ENCODE measurements at places on chromosomes 3 and 15.

DNA sequence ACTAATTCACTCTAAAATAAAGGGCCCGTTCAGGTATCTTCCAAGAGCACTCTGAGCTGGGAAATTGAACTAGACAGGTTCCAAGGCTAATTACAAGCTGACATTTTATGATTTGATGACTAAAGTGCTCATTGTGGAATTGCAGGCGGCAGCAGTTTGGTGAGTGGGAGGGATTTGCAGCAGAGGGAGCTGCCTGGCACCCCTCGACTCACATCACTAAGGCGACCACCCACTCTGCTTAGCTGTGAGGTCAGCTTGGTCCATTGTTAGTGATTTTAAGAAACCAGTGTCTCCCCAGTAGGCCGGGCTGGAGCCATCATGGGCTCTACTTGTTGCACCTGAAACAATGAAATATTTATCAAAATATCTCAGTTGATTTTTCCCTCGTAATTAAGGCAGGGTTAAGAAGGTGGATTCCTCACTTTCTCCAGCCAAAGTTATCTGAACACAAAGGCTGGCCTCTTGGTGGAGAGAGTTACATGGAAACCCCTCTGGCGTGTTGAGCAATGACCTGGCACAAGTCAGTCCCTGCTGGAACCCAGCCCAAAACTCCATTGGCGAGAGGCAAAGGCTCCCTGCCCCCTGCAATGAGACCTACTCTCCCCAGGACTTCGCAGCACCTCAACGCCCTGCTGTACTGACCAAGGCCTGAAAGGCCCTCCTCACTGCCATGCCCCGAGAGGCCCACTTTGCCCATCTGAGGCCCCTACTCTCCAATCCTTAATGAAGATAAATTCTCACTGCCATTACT, 65.0 kb upstream of the ATP2B2 start:
- DNase-seq, result no peak

GRCh38 chr3:81749265-81749664, 12.2 kb downstream of the GBE1 start:
- DNase-seq, result no peak

DNA sequence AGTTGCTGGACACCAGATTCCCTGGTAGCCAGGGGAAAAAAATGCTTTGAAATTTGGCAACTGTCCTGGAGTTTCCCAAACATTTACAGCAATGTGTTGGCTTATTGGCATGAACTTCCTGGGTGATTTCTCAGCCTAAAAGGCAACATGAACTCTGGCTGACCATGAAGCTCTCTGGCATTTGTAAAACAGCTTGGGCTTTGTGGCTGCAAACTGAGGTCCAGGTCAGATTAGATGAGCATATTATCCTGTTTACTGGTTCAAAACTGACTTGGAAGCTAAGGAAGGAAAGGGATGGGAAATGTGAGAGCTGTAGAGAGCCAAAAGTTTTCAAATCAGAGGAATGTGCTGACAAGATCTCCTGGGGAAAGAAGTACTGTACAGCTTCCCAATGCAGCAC, 139.0 kb downstream of the P3H2 start:
- DNase-seq, result no peak

DNA sequence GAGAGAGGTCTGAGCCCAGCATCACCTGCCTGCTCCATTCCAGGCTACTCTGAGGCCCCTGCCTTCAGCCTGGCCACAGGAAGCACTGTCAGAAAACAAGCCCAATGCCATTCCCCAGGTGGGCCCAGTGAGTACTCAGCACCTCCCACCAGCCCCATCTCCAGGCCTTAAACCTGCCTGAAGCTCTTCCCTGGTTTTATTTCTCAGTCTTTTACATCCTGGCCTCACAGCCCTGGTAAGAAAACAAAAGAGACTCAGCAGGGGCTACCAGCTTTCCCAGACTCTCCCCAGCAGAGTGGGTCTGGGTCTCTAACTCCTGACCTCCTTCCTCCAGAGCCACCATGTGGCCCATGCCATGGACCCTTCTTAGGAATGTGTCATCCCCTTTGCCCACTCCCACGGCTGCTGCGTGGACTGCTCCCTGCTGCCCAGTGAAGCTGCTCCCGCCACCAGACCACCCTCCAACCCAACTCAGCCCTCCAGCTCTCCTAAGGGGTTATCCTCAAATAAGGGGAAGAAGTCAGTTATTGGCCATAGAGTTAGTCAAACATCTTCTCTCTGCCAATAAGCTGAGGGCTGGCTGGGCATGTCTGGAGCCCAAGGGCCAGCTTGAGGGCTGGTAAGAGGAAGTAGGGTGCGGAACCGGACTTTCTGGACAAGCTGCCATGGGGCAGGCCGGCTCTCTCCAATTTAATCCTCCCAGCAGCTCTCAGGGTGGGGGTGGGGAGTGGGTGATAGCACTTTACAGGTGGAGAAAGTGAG, 116.7 kb upstream of the LINGO1 start:
- DNase-seq, result no peak

DNA sequence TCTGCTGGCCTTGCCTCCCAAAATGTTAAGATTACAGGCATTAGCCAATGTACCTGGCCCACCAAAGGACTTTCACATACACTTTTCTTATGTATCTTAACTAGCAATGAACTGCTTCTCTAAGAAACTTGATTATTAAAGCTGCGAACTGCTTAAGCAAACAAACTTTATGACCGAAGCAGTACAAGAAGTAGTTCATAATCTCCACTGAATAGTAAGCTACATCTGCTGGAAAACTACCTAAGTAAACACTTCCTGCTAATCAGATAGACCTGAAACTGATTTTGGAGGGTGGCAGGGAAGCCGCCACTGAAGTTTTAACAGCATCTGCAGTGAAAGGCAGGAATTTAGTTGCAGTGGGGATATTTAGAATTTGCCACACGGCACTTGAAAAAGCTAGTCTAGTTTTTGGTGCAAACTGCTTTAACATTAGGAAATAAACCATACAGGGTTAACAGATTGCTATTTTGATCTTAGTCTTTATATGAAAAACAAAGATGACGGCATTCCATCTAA, 8.1 kb downstream of the HYPK start:
- no peak for DNase-seq

DNA sequence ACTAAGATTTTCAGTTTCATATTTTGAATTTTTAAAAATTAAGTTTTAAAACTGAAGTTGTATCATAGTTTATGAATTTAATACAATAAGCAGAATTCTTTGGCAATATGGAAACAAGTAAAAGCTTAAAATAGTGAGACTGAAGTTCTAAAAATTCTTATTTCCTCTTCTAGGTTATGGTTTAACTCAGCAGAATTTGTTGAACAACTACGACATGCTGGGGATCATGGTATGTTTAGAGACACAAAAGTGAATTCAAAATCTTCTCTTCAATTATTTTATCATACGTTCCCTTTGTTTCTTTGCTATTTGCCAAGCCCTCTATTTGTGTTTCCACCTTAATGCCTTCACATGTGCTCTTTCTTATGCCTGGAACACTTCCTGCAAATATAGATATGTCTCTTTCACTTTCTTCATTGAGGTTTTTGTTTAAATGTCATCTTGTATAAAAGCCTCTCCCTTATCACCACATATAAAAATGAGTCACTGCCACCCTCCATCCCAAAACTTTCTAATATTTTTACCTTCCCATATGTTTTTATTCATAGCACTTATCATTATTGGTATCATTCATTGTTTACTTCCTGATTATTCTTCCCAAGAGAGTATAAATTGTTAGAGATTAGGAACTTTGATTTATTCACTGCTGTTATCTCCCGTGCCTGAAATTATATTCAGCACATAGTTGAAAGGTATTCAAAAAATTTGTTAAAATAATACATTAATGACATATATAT, 6.4 kb downstream of the SUCNR1 start:
- DNase-seq, result no peak

- DNase-seq, result no peak
These were observed 170.3 kb downstream of the ZPLD1 start for GRCh38 chr3:102605153-102605552.

- no peak for DNase-seq
These were observed 635.1 kb downstream of the EPHA3 start for GRCh38 chr3:89742546-89742945.

DNA sequence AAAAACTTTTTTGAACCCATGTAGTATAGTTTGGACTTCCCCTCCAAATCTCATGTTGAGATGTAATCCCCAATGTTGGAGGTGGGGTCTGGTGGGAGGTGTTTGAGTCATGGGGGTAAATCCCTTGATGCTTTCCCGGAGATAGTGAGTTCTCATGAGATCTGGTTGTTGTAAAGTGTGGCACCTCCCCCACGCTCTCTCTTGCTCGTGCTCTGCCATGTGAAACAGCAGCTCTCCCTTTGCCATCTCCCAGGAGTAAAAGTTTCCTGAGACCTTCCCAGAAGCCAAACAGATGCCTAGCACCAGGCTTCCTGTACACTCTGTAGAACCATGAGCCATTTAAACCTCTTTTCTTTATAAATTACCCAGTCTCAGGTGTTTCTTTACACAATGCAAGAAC, 16.0 kb upstream of the RNU6-1 start:
- no peak for DNase-seq

- no peak for DNase-seq
These were observed 4.4 kb upstream of the MBNL1 start for GRCh38 chr3:152264378-152264777.

- no peak for DNase-seq
These were observed 2.0 kb downstream of the LYSMD2 start for GRCh38 chr15:51735228-51736010.

DNA sequence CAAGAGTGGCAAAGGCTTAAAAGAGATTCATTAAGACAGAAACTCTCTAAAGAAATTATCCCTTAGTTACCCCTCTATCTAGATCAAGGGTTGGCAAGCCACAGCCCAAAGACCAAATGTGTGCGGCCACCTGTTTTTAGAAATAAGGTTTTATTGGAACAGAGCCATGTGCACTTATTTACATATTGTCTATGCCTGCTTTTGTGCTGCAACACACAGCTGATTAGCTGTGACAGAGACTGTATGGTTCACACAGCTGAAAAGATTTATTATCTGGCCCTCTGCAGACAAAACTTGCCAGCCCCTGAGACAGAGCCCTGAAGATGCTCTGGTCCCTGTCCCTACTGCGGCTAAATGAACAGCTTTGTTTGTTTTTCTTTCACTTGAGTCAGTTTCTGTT, 88.1 kb downstream of the ADAMTS9 start:
- DNase-seq, result no peak

DNA sequence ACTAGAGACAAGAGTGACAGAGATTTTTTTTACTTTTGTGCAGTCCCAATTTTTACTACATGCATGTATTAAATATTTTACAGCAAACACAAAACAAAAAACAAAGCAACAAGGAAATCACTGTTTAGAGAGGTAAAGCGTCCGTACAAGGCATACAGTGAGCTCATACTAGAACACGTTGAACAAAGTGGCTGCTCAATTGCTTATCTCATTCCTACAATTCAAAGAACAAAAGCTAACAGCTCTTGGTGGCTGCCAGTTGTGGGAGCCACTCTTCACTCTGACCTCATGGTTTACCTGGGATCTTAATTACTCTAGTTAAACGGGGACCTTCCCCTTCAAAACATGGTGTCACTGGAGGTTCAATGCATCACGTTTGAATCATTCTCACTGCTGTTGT, 7.6 kb upstream of the ARHGEF26 start:
- no peak for DNase-seq

DNA sequence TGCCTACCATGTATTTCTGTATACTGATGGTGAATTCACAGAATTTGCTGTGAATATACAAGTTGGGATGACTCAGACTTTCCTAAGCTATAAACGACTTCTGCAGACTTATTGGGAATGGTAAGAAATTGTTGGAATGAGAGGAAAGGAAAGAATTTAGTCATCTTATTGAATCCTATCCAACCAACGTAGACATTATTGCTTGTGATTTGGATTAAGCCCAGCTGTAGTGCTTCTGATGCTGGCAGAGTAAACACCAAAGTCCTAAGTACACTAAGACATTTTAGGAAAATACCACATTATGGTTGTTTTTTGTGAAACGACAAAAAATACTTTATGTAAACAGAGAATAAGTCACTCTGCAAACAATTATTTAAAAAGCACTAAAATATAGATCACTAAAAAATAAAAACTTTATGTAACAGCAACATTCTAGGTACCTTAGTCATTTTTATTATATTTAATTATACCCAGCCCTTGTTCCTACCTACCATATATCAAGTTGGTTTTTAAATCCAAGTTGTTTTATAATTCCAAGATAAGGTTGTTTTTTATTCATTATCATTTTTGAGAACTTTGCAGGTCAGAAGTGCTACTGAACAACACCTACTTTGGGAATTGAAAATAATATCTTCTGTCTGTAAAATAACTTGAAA, 99.2 kb upstream of the MLF1 start:
- DNase-seq, result no peak

- no peak for DNase-seq
These were observed 111.4 kb upstream of the TOPAZ1 start for GRCh38 chr3:44130249-44130648.

- no peak for DNase-seq
These were observed 14.8 kb downstream of the CLK3 start for GRCh38 chr15:74630284-74631086.

GRCh38 chr15:68303134-68303533, 25.6 kb downstream of the FEM1B start:
- no peak for DNase-seq

- no peak for DNase-seq
These were observed 53.7 kb upstream of the GYG1 start for GRCh38 chr3:148937467-148938255.

- no peak for DNase-seq
These were observed 377.2 kb upstream of the CFAP20DC start for GRCh38 chr3:59426821-59427565.

DNA sequence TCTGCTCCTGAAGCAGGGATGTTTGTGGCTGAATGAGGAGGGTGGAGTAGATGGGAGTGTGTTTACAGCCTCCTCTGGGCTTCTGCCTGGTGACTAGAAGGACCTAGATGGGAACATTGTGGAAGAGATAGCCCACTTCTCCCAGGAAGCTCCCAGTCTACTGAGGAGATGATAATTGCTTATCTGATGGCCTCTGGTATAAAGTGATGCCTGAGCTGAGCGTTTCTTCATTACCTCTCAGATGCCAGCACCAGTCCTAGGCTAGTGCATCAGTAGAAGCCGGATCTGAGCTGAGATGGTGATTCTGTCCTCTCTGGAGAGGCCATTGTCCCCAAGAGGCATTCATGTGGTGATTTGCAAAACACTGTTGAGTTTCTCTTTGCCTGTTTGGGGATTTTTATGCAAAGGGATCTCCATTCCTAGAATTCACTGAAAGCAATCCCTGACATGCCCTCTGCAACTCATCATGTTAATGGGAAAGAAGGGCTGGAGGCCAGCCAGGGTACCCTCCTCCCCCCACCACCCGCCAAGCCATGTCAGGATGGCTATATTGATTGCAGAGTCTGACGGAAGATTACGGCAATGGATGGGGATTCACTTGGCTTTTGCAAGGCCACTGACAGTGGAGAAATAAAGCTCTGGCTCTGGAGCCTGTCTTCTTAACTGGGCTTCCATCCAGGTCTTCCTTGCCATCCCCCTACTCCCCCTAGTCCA, 166.4 kb upstream of the ROPN1 start:
- no peak for DNase-seq

- no peak for DNase-seq
These were observed 143.5 kb upstream of the LPP start for GRCh38 chr3:188010478-188010877.

GRCh38 chr3:126987596-126987995, 4.7 kb downstream of the PLXNA1 start:
- no peak for DNase-seq

- DNase-seq, result no peak
These were observed 25.8 kb downstream of the GRIP2 start for GRCh38 chr3:14514323-14514720.

Data from stimulated activated CD4-positive, alpha-beta T cell treated with anti-CD3 and anti-CD28 coated beads, Interleukin-12 subunit alpha, Interleukin-12 subunit beta, amount 100 ng/mL, for 24 hours (primary cell).